ENCODE measurements at places on chromosomes 3 and 15.

- DNase-seq, result no peak
Observed at GRCh38 chr3:140344082-140344454, 333.8 kb upstream of the TRIM42 start.

DNA sequence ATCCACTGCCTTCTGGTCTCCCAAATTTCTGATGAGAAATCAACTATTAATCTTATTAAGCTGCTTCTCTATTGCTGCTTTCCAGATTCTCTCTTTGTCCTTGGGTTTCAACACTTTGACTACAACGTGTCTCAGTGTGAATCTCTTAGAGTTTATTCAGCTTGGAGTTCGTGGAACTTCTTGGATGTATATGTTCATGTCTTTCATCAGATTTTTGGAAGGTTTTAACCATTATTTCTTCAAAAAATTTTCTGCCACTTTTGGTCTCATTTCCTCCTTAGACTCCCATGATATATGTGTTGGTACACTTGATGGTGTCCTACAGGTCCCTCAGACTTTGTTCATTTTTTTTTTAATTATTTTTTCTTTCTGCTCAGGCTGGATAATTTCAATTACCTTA is 36.0 kb downstream of the TICRR start:
- DNase-seq, result no peak

DNA sequence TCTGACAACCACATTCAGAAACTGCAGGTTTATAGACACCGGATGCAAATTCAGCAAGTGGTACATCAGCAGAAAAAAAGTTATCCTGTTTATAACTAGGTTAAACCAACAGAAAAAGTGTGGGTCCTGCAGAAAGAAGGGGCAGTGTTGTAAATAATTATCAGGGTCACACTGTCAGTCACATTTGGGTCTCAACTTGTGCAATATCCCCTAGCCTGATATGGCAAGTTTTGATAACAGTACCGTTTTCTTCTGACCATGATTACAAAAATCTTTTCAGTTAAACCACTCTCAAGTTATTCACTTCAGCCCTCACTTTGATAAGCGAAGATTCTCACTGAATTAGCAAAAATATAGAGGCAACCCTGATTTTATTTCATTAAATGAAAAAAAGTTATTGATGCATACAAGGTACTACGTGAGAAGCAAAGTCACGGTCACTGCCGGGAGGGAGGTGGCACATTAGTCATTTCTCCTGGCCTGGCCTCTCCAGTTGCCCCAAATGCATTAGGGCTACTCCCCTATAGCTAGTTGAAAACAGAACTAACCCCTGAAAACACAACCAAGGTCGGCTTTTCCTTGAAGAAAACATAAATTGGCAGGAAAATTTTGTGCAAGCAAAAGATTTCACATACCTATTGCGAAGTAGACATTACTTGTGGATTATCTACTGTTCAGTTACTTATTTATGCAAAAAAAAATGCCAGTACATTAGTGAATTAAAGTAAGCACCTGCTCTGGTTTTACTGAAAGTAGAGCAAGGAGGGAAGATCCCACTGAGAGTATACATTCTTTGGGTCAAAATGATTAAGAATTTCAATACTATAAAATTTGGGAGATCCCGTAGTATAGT is 28.6 kb downstream of the IL5RA start:
- no peak for DNase-seq

- DNase-seq, result no peak
Observed at GRCh38 chr3:42780398-42780797, 7.3 kb upstream of the CCDC13 start.

DNA sequence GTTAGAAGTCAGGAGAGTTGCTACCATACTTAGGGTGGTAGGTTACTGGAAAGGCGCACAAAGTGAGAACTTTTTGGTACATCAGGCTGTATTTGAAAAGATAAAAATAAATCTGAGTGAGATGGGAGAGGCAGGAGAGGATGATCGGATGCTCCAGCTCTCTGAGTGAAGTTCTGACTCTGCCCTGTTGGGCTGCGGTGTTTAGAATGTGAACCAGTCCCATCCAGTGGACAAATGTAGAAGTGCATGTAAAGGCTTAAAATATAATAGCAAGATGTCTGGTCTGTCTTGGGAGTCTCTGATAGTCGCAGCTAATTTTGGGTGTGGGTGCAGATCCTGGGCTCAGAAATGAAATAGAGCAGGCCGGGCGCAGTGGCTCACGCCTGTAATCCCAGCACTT is 30.4 kb downstream of the ACKR2 start:
- peak; percentile 87 for DNase-seq

DNA sequence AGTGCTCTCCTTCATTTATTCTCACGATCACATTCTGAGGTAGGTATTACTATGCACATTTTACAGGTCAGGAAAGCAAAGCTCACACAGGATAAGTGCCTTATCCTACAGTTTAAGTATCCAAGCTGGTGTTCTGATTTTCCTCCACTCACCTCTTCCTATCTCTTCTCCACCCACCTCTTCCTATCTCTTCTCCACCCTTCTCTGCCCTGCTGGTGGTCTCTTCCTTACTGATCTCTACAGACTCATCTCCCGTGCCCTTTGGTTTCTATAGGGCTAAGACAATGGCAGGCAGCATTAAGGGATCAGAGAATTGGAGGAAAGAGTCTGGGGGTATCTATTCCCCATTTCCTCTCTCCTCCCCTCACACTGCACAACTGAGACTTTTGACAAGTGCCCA is 319.1 kb downstream of the FHIT start:
- DNase-seq, result no peak

GRCh38 chr15:39685999-39686613 is 96.5 kb downstream of the FSIP1 start:
- peak; percentile 84 for DNase-seq
